ENCODE measurements at places on chromosomes 7 and 10.
A peak's percentile ranks its signal among the peaks of the same experiment; 100 is the strongest.

DNA sequence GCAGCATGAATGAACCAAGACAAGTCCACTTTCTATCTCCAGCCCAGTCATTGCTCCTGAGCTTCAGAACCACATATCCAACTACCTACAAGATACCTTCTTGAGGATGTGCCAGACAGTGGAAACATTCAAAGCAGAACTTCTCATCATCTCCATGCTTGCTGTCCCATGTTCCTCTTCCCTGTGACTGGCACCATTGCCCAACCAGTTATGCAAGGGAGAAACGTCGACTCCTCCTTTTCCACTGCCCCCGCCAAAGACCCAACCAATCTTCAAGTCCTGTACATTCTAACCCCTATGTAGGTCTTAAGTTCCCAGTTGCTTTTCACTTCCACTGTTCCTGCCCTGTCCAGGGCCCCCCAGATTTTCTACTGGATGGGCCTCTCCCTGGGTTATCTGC is 225.7 kb downstream of the RPS24 start:
- DNase-seq: no peak

- DNase-seq: no peak
Measured at GRCh38 chr7:50856806-50857205, 74.1 kb upstream of the GRB10 start.

GRCh38 chr10:8319704-8320103 is 265.2 kb downstream of the GATA3 start:
- no peak for DNase-seq

DNA sequence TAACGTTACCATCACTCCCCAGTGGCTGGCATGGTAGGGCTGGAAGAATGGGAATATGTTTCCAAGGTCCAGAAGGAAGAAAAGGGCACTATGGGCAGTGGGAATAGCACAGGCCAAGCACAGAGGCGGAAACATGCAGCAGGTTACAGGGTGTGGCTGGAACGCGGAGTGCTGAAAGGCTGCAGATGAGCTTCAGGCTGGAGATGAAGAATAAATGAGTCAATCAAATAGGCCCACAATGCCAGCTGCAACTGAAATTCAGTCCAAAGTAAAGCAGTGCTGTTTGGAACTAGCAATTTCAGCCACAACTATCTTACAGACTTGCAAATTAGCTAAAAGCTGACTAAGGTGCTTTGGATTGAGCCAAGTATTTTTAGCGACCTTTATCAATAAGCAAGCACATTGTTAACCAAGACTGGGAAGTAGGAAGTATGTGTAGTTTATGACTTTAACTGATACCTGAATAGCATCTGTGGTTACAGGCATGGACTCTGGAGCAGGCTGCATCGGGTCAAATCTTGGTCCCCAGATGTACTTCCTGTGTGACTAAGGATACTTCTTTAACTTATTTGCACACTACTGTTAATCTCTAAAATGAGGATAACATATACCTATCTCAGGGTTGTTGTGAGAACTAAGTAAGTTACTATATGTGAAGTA is 77.5 kb upstream of the CTTNBP2 start:
- no peak for DNase-seq

GRCh38 chr7:45099891-45100760 is 11.4 kb upstream of the NACAD start:
- no peak for DNase-seq

DNA sequence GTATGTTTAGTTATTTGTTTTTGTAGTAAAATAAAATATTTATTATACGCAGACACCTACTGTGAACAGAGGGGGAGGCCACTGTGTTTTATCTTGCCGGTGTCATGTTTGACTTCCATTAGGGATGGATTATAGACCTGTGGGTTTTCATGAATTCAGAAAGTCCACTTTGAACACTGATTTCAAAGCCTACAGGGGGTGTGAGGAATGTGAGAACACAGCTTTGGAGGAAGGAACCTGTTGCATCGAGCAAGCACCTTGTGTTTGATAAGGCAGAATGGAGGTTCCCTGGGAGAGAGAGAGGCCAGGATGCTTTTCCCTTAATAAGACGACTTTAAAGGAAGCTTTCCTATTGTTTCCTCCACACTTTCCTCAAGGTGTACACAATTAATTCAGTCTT is 665.0 kb upstream of the MGMT start:
- DNase-seq: no peak

GRCh38 chr10:43970717-43971116 is 322.0 kb upstream of the ZNF32 start:
- no peak for DNase-seq

- DNase-seq: no peak
Measured at GRCh38 chr10:64463406-64463805, 942.2 kb downstream of the REEP3 start.

- peak; percentile 19 for DNase-seq
Measured at GRCh38 chr10:98748298-98748697, 301.6 kb upstream of the HPS1 start.

GRCh38 chr7:2412587-2413201 is 9.3 kb downstream of the CHST12 start:
- DNase-seq: no peak

- DNase-seq: no peak
Measured at GRCh38 chr10:113480851-113481502, 71.9 kb upstream of the HABP2 start.

DNA sequence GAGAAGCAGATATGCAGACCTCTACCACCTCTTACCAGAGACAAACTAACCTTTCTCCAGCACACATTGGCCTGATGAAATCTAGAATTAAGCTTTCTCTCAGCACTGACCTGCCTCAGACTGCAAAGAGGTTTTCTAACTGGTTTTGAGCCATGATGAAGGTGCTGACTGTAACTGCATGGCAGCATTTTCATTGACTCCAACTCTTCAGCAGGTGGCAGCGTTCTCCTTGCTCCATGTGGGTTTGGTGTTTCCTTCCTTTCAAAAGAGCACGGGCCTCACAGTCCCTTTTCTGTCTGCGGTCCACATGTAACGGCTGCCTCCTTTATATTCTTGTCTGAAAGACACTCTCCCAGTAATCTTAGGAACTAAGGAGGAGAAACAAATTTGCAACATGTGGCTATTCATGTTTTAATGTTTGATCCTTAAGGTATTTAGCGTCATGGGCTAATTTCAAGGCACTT is 12.6 kb downstream of the KLLN start:
- peak; percentile 74 for DNase-seq

GRCh38 chr10:61286686-61287085 is 166.5 kb downstream of the TMEM26 start:
- DNase-seq: no peak

- DNase-seq: no peak
Measured at GRCh38 chr10:4249841-4250586, 465.0 kb upstream of the KLF6 start.

- no peak for DNase-seq
Measured at GRCh38 chr7:18126281-18126680, 98.6 kb upstream of the PRPS1L1 start.

DNA sequence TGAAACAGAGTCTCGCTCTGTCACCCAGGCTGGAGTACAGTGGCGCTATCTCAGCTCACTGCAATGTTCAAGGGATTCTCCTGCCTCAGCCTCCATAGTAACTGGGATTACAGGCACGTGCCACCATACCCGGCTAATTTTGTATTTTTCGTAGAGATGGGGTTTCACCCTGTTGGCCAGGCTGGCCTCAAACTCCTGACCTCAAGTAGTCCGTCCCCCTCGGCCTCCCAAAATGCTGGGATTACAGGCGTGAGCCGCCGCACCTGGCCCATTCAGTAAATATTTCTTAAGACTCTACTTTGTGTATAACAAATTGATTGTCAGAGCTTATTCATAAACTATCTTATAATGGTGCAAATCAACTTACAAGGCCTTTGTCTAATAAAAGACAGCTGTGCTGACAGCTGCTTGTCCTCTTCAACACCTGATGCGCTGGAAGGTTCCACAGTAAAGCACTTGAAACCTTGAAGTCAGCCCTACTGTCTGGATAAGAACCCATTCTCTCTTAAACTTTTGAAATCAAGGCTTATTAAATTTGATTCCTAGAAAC is 14.7 kb downstream of the ECHDC3 start:
- no peak for DNase-seq

DNA sequence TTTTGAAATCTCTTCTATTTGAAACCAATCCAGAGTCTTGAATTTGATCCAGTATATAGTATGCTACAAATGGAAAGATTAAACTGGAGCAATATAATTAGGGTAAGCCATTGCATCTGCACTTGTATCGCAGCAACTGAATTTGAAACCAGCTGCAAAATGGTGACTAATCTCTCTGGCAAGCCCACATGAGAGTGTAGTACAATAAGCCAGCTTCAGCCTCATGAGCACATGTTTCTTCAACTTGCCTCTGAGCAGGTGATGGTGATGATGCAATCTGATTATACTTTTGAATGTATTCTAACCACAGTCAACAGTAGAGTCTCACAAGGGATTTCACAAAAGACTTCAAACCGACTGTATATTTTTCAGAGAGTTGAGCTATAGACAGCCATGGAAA is 829 bp upstream of the RPA3 start:
- DNase-seq: peak; percentile 90

DNA sequence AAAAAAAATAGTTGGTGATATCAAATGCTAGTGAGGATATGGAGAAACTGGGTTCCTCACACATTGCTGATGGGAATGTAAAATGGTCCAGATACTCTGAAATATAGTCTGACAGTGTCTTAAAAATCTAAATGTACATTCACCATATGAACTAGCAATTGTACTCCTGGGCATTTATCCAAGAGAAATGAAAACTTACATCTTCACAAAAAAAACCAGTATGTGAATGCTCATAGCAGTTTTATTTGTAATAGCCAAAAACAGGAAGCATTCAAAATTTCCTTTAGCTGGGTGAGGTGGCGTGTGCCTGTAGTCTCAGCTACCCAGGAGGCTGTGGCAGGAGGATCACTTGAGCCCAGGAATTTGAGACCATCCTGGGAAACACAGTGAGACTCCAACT is 2.1 kb upstream of the SSC4D start:
- DNase-seq: no peak

DNA sequence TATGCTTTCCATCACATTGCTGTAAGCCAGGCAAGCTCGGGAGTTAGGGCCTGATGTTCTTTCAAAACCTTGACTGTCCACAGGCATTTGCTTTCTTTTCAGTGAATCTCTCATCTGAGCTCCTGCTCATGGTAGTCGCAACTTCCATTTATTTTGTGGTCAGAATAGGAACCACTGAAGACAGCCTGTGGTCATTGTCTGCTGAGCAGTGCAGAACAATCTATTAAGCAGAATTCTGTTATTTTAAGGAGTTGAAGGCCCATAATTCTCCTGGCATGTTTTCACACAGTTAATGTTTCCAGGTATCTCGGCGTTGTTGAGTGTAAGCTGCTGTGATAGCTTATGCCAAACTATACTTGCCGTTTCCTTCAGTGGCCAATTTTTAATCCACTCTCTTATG is 491.1 kb upstream of the AKR1E2 start:
- DNase-seq: no peak

DNA sequence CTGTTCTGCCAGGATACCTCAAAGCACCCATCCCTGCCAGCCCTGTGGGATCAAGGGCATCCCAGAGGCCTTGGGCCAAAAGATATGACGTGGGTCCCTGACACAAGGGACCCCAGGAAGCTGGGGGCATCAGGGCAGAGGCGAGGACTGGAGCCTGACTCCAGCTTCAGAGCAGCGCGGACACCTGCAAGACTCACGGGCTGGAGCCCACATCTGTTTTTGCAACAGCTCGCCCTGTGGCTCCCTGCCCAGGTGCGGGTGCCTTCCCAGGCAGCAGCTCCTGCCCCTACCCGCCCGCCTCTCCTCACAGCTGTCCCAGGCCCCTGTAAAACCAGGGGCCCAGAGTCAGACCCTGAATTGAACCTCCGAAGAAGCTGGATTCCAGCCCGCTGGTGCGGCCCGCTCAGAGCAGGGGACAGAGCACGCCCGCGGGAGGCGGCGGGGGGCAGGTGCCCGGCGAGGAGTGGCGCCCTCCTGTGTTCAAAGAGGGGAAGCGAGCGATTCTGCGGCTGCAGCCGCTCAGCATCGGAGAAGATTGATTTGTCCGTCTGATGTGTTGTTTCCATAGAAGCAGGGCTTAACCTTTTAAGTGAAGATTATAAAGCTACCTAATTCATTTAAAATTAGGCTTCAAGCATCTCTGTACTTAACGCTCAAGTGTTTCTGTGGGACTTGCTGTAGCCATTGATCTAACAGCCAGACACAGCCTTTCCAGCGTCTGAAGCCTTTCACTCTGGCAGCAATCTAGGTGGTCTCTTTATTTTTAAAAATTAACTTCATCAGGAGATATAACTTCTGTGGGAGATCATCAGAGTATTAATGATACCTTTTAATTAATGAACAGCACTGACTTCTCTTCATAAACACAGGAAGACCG is 88.4 kb downstream of the BEND7 start:
- DNase-seq: peak; percentile 46

DNA sequence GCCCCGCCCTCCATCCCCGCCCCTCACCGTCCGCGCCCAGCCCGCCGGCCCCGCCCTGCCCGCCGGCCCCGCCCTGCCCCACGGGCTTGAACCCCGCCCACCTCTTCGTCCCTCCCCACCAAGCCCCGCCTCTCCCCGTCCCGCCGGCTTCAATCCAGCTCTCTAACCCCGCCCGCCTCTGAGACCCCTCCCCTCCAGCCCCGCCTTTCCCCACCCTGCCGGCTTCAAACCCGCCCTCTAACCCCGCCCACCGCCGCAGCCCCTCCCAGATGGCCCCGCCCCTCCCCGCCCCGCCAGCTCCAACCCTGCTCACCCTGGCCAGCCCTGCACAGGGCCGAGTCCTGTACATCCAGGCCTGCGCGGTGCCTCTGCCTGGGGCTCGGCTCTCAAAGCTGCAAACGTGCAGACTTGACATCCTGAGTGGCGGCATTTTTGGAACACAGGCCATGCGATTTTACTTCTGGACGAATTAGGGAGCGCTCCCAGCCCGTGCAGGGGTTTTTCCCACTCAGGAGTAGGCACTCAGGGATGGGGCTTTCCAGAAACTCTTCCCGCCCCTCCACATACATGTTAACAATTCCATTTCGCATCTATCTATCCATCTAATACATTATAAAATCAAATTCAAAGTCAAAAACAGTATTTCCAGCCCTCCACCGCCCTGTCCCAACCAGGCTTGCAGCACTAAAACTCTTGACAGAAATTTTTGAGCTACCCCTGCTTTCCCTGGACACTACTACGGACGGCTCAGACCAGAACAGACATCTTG is 477 bp upstream of the NMT2 start:
- DNase-seq: peak; percentile 85

Measured in SW480 (cell line).